ENCODE measurements at places on chromosomes 11 and 22.

DNA sequence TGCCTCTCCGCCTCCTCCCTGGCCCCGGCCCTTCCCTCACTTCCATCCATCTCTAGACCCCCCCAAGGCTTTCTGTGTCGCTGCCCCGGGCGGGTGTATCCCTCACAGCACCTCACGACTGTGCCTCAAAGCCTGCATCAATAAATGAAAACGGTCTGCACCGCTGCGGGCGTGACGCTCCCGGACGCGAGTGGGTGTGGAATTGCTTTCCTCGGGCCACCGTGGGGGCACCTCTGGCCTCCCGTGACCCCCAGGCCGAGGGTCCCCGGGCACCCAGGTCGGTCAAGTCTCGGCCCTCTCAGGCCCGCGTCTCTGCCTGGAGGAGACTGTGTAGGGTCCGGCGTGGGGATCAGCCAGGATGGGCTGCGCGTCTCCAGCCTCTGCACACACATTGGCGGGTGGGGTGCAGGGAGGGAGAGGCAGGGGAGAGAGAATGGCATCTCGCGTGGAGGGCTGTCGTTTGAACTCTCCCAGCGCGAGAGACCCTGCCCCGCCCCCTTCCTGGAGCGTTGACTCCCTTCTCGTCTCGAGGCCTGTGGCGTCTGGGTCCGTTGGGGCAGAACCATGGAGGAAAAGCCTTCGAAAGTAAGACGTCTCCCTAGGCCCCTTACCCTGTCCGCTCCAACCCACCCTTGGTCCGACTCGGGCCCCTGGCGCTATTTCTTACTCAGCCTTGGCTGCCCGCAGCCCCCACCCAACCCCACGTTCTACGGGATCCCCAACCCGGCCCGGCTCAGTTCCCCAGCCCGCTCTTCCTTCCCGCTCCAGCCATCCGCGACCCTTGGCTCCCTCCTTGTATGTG, at the start of gene CATSPERZ:
CATSPERZ (plus strand) TSS at position 512 of the 802 bp plus-strand sequence; CDS start at position 565, 53 bp downstream.
- DNase-seq: no peak

DNA sequence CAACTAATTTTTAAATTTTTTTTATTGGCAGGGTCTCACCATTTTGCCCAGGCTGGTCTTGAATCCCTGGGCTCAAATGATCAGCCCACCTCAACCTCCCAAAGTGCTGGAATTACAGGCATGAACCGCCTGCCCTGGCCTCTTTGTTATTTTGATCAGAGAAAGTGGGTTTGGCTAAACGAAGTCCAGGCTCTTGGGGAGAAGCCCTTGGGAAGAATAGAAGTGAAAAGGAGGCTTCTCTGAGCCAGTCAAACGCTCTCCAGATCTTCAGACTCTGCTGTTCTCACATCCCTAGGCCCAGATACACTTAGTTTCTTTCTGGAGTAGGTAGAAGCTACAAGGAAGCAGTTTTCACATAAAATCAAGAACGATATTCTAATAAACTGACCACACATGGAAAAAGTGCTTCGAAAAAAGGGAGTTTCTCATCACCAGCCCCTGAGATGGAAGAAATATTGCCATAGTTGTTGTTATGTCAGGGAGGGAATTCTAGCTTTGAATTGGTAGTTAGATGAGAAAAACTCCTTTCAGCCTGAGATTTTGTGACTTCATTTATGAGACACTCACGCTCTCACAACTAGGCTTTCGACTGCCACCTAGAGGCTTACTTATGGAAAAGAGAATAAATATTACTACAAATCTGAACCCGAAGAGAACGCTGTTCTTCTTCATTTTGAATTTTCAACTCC, 41.7 kb upstream of the AQP11 start:
- DNase-seq: peak; percentile 15

DNA sequence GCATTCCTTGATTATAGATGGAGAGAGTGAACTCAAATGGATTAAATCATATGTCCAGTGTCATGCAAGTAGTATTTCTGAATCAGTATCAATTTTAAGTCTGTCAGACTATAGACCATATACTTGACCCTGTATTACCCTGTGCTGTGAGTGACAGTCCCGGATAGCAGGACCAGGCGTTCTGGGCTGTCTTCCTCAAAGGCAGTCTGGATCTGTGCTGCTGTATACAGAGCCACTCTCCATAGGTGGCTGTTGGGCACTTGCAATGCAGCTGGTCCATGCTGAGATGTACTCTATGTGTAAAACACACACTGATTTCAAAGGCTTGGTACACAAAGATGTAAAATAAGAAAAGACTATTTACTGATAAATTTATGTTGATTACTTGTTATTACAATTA, 294.3 kb downstream of the OPCML start:
- no peak for DNase-seq

GRCh38 chr11:68994161-68994893, 13.5 kb upstream of the MRGPRD start:
- DNase-seq: no peak

DNA sequence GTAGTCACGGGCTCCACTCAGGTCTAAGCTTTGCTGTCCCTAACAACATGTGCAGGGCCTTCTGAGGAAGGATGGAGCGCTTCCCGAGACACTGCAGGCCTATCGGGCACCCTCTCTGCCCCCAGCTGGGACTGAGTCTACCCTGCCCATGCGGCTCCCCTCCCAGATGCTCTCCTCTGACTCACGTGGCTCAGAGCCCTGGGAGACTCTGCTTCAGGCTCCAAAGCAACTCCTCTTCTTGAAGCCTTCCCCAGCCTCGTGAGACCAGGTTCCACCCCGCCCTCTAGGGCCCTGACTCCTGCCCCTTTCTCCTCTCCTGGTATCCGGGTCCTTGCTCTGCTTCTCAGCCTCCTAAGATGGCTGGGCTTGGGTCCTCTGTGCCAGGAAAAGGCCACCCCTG, 28.4 kb upstream of the ARFGAP3 start:
- no peak for DNase-seq
